Stimulated activated CD8-positive, alpha-beta memory T cell treated with anti-CD3 and anti-CD28 coated beads, Interleukin-7, amount 100 ng/mL, for 1 hour (primary cell): ENCODE measurements at places on chromosomes 7 and 10.

DNA sequence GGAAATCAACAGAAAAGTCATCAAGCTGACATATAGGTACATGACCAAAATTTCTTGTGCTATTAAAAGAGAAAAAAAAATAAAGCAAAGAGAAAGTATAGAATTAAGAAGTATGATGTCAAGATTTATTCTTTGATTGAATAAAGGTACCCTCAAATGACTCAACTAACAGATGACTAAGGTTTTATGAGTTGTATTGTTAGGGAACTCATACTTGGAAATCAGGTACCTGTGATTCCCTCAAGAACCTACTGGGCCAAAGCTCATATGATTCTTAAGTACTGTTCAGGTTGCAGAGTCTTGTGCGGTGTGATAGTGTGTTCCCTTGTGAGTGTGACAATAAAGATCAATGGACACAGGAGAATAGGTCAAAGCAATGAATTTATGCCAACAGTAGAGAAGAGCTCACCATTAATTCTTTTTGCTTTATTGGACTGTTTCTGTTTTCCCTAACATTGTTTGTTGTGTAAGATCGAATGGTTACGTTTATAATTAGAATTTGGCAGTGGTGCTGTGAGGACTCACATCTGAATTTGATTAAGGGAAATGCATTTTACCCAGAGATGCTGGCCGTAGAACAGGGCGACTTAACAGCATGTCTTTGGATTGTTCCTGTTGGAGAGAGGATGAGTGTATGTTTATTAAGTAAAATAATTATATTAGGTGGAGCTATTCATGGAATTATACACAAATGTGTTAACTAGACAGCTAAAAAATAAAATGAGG, 293.2 kb upstream of the SEMA3D start:
- DNase-seq, result no peak

GRCh38 chr10:43900571-43900970, 251.9 kb upstream of the ZNF32 start:
- no peak for DNase-seq

GRCh38 chr10:72088889-72089575, 681 bp upstream of the SPOCK2 start:
- DNase-seq, result no peak

GRCh38 chr10:125802131-125802530, 20.9 kb downstream of the UROS start:
- DNase-seq, result no peak

- no peak for DNase-seq
These were observed 284.1 kb upstream of the NPSR1 start for GRCh38 chr7:34373940-34374339.

GRCh38 chr7:36984041-36984521, 259.8 kb upstream of the AOAH start:
- no peak for DNase-seq

DNA sequence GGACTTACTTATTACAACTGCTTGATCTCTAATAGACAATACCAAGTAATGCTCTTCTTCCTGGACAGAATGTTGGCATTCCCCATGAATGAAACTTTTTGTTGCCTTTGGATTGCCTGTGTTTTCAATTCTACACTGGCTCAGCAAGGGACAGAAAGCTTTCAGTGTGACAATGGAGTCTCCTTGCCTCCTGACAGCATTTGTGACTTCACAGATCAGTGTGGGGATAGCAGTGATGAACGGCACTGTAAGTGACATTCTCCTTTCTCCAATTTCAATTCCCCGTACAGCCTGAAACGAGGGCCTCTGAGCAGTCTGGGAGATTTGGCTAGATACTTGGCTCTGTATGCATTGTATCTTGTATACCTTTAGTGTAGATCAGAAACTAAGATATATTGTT, 290 bp downstream of the MALRD1 start:
- DNase-seq, result no peak

GRCh38 chr7:130494431-130494858, 2.6 kb downstream of the MEST start:
- no peak for DNase-seq

GRCh38 chr10:126037946-126038345, 141.6 kb downstream of the FANK1 start:
- no peak for DNase-seq

- DNase-seq, result no peak
These were observed 262.6 kb upstream of the SEMA3D start for GRCh38 chr7:85449478-85449877.

DNA sequence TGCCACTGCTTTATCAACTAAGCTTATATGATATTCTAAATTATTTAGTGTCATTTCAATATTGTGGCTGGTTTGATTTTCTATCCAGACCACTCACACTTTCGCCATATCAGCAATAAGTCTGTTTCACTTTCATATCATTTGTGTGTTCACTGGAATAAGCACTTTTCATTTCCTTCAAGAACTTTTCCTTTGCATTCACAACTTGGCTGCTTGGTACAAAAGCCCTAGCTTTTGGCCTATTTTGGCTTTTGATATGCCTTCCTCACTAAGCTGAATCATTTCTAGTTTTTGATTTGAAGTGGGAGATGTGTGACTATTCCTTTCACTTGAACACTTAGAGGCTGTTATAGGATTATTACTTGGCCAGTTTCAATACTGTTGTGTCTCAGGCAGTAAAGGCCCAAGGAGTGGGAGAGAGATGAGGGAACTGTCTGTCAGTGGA, 120.9 kb upstream of the NAMPT start:
- DNase-seq, result no peak

DNA sequence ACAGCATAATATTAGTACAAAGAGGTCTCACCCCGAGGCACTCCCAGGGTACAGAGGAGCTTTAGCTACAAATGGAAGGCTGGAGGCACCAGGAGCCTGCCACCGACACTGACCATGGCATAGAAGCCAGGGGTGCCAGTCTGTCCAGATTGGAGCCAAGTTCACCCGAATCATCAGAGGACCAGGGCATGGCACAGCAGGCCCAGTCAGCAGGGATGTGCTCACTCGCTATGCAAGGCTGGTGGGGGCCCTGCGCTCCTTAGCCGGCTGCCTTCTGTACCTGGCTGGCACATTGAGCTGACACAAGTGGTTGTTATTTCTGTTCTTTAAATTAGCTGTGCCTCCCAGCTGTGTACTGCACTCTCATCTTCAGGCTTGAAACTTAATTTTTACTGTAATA, 149.3 kb downstream of the TCERG1L start:
- no peak for DNase-seq

DNA sequence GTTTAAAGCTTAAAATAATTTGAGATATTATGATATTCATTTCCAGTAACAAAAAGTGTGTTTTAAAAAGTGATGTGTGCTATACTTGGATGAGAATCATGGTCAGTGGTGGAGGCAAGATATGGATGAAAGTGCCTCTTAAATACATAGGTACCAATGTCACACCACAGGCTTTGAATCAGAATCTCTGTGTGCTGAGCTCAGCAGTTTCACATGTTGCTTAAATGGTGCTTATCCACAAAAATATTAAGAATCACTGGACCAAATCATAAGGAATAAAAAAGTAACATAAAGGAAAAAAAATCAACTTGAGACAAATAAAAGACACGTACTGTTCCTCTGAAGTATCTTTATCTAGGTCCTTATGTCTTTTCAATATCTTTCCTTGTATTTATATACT, 850.5 kb upstream of the POT1 start:
- DNase-seq, result no peak

DNA sequence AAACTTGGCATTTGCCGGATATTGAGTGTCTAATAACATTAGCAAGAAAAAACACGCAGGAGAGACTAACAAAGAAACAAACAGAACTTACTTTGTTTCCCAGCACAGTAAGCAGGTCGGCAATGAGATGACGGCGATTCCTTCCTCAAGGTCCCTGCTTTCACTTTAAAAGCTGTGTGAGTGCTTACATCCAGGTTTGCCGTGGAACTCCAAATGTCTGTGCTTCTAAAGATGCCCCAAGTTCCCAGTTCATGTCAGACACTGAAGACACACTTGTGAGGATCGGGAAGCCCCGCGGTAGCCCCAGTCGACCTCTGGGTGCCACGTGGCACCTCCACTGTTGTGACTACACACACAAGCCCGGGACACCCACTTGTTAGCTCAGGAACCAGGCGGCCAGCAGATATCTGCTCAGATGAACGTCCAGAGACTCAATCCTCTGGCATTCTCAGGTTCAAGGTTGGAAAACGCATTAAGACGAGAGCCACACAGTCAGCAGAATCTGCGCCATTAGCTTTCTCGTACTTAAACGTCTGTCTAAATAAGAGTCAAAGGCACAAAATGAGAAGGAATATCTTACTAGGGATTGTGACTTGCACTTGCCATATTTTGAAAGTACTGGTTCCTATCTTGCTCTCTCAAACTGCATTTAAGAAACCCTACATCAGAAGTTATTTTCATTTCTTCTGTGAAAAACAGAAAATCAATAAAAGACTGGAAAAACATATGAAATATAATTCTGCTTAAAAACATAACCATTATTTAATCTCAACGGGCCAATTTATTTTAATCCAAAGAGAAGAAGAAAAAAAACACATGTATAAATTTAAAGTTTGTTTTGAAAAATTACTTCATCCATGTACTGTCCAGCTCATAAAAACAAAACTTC, 207.6 kb upstream of the KLF14 start:
- DNase-seq, result no peak
